ENCODE measurements at places on chromosomes 12 and 14. TPM values are rescaled to one million over a fixed set of nuclear protein-coding genes. Genes with fewer than 3 reads are reported as not detected.

GRCh38 chr12:66195242-66195641 is 6.2 kb downstream of the IRAK3 start:
- no peak for DNase-seq

DNA sequence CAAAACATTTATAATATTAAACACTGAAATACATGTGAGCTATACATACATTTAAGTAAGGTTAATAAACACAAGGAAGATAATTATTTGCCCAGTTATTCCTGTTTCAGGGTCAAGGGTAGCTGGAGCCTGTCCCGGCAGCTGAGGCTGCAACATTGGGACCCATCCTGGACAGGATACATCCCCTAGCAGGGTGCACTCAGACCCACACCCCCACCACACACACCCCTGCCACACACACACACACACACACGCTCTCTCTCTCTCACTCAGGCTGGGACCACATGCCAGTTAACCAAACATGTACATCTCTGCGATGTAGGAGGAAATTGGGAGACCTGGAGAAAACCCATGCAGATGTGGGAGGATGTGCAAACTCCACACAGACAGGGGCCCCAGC is 112.6 kb upstream of the TMCC3 start:
- DNase-seq = no peak

KLRK1 gene
- not detected for total RNA-seq

GRCh38 chr12:125198652-125199051 is 133.4 kb downstream of the AACS start:
- DNase-seq = no peak

GRCh38 chr12:133204264-133204603 is 22.9 kb downstream of the ZNF268 start:
- no peak for DNase-seq

GPX2 gene
- total RNA-seq = 0.58 TPM

KRT73 gene
- total RNA-seq = not detected

DNA sequence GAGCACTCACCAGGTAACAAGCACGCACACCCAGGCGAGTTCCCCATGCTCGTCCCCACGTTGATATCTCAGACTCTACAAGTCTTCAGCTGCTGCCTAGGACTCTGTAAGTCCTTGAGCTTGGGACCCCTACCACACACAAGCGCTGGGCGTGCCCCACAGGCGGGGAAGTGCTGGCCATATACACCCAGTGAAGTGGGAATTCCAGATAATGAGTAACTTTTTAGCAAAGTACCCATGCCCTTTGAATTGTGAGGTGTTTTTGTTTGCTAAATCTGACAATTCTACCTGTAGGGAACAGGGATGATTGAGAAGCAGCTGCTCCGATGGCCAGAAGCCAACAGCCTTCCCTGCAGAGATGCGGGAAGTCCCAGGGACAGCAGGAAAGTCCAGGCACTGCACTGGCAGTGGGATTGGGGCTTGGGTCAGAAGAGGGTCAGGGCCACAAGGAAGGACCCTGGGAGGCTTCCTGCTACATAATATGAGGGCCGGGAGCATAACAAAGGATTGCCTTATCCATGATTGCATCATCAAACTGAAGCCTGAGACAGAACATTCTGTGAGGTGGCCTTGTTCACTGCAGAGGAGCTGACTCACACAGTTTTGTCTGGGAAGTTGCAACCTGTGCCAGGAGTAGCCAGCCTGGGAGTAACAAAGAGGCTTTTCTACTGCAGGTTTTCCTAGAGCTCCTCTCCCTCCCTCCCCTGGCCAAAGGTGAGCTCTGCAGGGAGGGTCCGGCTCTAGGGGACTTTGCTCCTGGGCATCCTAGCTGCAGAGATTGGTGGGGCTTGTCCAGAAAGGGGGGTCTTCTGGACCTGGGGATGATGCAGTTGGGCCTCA is 13.2 kb upstream of the SERPINA3 start:
- DNase-seq = no peak

ADSS1 gene
- total RNA-seq = 17.1 TPM

DNA sequence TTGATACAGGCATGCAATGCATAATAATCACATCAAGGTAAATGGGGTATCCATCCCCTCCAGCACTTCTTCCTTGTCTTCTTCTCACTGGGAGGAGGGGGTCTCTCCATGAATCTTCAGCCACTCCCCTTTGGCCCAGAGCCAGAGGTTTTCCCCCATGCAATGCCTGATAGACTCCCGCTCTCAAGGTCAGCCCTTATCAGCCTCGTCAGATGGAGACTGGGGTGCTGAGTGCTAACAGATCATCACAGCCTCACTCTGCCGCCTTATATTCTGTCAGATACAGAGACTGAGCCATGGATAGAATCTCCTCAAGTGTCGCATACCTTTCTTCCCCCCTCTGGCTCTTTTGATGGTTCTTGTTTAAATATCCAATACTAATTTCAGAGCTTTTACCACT is 503.1 kb downstream of the AACS start:
- no peak for DNase-seq

CLEC9A gene
- total RNA-seq = not detected

DNA sequence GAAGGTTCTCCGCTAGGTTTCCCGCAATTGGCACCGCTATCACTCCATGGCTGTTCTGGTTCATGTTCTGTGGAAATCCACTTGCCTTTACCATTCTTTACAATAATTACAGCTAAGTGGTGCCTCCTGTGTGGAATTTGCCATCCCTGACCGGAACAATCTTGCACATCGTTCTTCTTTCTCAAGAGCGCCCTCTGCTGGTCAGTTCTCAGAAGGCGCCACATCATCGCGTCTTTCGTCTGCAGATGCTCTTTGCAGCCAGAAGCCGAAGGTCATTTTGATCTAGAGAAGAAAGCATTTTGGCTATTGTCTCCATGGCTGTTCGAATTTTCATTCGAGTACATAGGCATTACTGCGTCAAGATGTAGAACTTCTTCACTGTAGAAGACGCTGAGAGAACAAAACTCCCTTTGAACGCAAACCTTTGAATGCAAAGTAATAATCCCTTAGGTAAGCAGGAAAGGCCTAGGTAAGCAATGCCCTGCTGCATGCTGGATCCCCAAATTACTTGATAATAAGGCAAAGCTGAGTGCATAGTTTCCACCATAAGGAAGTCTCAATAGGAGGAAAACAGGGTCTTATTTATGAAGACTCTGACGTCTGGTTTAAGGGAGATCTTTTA is 10.1 kb upstream of the RTRAF start:
- DNase-seq = peak; percentile 65

- peak; percentile 67 for DNase-seq
These were observed 116.6 kb downstream of the ETV6 start for GRCh38 chr12:11765817-11766794.

GPR132 gene
- 1.1 TPM for total RNA-seq

DNA sequence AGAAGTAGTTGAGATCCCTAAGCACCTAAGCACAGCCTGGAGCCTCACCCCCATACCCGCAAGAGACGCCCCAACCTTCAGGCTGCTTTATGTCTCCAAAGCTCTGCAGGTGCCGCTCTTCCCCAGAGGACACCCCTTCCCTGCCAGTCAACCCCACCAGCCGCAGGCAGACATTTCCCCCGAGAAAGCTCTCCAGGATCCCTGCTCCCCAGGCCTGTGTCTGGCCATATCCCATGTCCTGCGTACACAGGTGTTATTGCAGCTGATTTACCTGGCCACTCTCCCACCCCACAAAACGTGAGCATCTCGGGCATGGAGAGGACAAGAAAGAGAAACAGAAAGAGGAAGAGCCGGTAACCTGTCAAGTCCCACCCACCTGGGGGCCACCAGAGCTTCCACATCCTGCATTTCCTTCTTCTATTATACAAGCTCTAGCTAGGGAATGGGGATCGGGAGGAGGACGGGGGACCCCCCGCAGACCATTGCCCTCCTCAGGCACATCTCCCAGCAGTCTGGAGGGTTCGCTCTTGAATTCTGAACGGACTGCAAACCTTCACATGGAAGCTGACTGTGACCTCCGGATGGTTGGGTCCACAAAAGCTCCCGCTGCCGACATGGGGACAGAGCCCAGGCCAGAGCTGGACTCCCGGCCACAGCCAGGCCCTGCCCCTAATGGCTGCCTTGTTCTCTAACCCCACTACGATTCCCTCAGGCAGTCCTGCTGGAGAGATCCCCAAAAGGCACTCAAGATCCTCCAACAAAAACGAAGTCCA is 17.6 kb downstream of the CCDC88C start:
- no peak for DNase-seq

DNA sequence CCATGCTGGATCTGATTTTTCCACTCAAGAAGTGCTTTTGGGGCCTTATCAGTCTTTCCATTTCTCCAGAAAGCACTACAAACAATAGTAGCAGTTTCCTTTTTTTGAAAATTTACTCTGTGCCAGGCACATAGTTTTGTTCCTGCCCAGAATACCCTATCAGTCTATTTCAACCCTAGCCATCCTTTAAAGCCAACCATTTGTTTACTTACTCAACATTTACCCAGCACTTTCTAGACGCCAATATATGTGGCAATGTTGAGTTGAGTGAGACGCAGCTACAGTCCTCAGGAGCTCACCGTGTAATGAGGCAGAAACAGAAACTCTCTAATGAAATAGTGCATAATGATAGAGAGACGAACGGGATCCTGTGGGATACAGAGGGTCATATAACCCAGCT is 32.9 kb upstream of the CHST11 start:
- DNase-seq = no peak

DNA sequence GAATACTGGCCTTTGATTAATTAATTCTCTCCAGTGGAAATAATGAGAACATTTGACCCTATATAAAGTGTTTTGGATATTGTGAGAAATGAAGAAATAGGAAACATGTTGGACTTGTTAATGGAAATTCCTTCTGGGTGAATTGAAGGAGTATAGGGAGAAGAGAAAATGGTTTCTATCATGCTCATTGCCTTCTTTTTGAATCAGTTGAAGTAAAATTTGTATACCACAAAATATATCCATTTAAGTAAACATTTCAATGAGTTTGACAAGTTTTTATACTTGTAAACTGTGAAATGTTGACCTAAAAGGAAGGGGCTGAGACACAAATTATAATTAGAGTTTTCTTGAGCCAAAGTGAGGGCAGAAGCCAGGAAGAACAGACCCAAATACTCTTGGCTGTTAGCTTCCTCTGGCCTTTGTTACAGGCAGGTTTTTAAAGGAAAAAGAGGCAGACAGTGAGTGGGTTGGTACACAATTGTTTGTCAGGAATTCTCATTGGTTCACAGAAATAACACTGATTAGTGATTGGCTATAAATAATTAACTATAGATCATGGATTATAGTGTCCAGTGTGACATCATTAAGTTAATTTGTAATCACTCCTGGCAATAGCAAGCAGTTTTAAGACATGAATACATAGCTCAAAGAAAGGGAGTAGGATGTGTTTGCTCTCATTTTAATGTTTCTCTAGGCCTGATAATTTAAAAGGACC is 826 bp downstream of the ZNF705A start:
- no peak for DNase-seq

DNA sequence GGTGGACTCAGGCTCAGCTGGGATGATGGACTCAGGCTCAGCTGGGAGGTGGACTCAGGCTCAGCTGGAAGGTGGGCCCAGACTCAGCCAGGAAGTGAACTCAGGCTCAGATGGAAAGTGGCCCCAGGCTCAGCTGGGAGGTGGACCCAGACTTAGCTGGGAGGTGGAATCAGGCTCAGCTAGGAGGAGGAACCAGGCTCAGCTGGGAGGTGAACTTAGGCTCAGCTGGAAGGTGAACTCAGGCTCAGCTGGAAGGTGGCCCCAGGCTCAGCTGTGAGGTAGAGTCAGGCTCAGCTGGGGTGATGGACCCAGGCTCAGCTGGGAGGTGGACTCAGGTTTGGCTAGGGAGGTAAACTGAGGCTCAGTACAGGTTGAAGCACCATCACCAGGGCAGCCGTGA is 21.8 kb upstream of the C14orf180 start:
- DNase-seq = no peak

- peak; percentile 54 for DNase-seq
These were observed 1.3 kb downstream of the ZC3H10 start for GRCh38 chr12:56119361-56119796.

DNA sequence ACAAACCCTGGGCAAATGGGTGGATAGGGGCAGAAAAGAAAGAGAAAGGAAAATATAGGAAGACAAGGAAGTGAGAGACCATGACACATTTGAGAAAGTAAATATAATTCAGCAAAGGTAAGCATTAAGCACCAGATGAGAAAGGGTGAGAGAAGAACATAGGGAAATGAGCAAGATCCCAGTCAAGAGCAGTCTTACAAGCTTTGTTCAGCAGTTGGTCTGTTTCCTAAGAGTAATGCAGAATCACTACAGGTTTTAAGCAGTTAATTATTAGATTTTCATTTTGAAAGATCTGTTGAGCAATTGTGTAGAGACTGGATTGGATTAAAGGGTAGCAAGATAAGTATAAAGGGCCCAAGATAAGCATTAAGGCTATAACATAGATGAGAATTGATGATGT is 146.3 kb downstream of the PLCZ1 start:
- DNase-seq = no peak

DNA sequence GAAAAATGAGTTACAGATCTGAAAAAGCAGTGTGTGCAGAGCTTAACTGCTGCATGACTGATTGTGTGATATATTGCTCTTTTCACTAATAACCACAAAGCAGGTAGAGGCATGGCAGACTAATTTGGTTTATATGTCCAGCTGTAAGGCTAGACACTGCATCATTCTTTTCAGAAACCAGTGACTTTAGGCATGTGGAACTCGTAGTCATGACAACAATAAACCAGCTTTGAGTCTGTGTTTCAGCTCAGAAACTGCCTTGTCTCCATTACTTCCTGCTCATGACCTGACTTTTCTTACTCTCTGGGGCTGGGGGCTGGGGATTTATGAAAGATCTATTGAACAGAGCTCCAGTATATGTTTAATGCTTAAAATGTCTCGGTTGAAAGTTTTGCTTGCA is 146.8 kb upstream of the LRIG3 start:
- DNase-seq = no peak

KLRC4 gene
- total RNA-seq = not detected

- DNase-seq = no peak
These were observed 154.4 kb downstream of the RPAP3 start for GRCh38 chr12:47551426-47551851.

MYH7 gene
- not detected for total RNA-seq

GRCh38 chr14:67285876-67286452 is 44.7 kb downstream of the PALS1 start:
- DNase-seq = no peak

DNA sequence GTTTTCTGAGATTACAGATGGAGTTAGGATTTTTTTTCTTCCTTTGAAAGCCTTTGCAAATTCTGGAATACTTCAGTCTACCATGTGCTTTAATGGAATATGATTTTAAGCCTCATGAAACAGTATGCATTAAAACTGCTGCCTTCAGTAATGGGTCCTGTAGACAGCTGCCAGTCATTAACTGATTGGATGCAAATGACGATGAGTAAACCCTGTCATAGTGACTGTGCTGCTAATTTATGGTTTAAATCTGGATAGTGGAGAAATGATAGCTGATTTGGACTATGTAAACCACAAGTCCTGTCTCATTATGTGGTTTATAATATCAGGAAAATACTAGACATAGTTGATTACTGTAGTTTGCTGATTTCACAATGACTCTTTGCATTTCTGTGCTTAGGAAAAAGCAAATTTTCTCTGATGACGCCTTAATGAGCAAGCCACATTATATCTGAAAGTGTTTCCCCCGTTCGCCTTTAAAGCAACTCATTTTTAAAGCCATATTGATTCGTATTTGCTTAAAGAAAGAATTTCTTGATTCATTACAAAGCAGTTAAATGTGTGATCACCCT is 217.6 kb downstream of the TMTC2 start:
- no peak for DNase-seq

EXOC3L4 gene
- 0.18 TPM for total RNA-seq

GRCh38 chr12:108701779-108702441 is 29.4 kb downstream of the CORO1C start:
- no peak for DNase-seq

GPD1 gene
- 1.1 TPM for total RNA-seq

Data from mesothelial cell of epicardium (in vitro differentiated cells).